ENCODE measurements at places on chromosomes 12 and 14. TPM values are rescaled to one million over a fixed set of nuclear protein-coding genes. Genes with fewer than 3 reads are reported as not detected.

The GYS2 gene
- not detected for total RNA-seq

DNA sequence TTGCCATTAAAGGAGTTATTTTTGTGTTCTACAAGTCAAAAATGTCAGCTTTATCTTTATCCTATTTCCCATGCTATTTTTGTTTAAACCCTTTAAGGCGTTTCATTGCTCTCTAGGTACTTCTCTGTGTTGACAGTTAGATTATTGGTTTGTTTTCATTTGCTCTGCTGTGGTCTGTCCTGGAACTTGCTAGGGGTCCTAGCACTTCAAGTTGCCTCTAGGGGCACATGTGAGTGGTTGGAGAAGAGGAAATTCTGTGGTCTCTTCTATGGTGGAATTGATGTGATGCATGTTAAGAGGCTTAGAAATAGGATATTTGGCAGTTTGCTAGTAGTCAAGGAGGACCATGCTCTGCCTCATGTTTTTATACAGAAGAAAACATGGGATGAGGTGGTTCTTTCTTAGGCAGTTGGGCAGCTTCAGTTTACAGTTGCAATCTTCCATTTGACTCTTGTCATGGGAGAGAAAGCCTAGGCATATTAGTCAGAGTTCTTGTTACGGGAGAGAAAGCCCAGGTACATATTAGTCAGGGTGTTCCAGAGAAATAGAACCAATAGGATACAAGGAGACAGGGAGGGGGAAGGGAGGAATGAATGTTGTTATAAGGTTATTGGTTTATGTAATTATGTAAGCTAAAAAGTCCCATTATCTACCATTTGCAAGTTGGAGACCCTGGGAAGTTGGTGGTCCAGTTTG lies 14.4 kb downstream of the TTLL5 start:
- no peaks in the 10 kb centered on the region for H3K36me3 ChIP-seq
- no peaks in the 10 kb centered on the region for H3K4me1 ChIP-seq
- no peak for DNase-seq

DNA sequence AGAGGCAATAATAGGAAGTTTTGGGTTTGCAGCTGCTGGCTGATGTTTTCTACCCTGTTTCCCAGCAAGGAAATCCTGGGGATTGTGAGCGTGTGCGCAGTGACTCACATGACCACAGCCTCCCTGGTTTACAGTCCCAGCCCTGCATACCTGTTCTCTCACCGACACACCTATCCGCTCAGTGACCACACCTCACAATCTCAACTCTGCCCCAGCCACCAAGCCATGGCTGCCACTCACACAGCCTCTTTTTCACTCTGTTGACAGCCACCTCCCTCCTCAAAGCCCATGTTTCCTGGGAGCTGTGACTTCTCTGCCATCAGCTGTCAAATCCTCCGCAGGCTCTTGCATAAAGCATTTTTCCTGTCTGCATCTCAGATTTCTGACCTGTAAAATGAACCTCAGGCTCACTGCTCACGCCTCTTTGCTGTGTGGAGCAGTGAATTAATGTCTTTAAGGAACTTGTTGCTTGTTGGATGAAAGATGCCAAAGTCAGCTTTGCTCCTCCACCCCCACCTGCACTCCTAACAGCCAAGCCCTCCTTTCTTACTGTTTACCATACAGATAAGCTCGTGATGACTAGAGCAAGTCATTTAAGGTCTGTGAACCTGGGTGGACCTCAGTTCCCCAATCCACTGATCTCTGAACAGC lies 43.5 kb downstream of the B4GALNT3 start:
- no peaks in the 10 kb centered on the region for H3K36me3 ChIP-seq
- H3K4me1 ChIP-seq: no peaks in the 10 kb centered on the region
- H3K27me3 ChIP-seq: no peaks in the 10 kb centered on the region
- DNase-seq: no peak

- DNase-seq: peak; percentile 20
- H3K4me1 ChIP-seq: peaks cover 70% of the 10 kb centered on the region
- peak overlapping the region; percentile 74 for H3K27ac ChIP-seq
- peak overlapping the region; percentile 14 for H3K4me3 ChIP-seq
- H3K36me3 ChIP-seq: no peaks in the 10 kb centered on the region
- no peaks in the 10 kb centered on the region for H3K27me3 ChIP-seq
Measured at GRCh38 chr14:68283378-68284123, 464.0 kb downstream of the RAD51B start.

The KRT86 gene
- not detected for total RNA-seq

The PPM1H gene
- not detected for total RNA-seq

The GPX2 gene
- not detected for total RNA-seq

The AGAP2 gene
- total RNA-seq: 66.7 TPM

The TAS2R7 gene
- total RNA-seq: not detected

The RTN1 gene
- 1.3 TPM for total RNA-seq

DNA sequence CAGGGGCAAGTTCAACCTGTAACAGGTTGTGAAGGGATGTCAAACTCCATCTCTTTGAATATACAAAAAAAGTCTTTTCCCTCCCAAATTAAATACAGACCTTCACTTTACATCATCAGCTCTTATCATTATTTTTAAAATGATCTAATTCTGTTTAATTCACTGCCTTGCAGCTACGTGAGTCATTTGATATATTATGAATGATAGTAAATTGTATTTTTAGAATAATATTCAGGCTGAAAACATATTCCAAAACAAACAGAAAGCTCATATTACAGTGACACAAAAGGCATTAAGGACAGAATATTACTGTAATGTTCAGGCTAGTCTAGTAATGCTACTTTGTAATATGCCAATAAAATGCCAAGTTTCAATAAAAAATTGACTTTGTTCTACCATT lies 53.3 kb downstream of the BCAT1 start:
- no peaks in the 10 kb centered on the region for H3K4me1 ChIP-seq
- no peaks in the 10 kb centered on the region for H3K27me3 ChIP-seq
- H3K4me3 ChIP-seq: no peak overlapping the region
- no peak overlapping the region for H3K27ac ChIP-seq
- DNase-seq: no peak

GRCh38 chr12:46470975-46471374 lies 98.4 kb upstream of the SLC38A2 start:
- no peak for DNase-seq
- no peaks in the 10 kb centered on the region for H3K36me3 ChIP-seq
- H3K4me3 ChIP-seq: no peak overlapping the region
- H3K27ac ChIP-seq: no peak overlapping the region
- no peaks in the 10 kb centered on the region for H3K4me1 ChIP-seq

The ACOT2 gene
- total RNA-seq: 9.8 TPM

GRCh38 chr12:51661199-51661598 lies 70.2 kb downstream of the SCN8A start:
- no peaks in the 10 kb centered on the region for H3K36me3 ChIP-seq
- H3K4me1 ChIP-seq: no peaks in the 10 kb centered on the region
- H3K27me3 ChIP-seq: no peaks in the 10 kb centered on the region

DNA sequence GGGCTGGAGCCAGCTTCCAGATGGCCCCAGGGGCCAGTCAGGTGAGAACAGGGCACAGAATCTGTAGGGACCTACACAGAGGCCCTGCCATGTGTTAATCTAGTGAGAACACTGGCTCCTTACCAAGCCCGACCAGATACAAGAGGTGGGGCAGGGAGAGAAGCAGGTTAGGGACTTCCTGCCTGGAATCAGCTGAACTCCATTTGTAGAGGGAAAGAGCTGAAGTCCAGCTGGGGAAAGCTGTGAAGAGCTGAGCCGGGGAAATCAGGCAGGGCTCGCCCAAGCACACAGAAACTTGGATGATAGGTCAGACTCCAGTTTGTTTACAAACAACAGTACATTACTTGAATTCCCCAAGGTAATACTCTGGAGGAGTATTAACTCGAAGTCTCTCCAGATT lies 46.7 kb downstream of the PTGER2 start:
- no peaks in the 10 kb centered on the region for H3K4me1 ChIP-seq
- no peak overlapping the region for H3K27ac ChIP-seq

The EID3 gene
- 7.4 TPM for total RNA-seq

The PUS1 gene
- total RNA-seq: 50.9 TPM

DNA sequence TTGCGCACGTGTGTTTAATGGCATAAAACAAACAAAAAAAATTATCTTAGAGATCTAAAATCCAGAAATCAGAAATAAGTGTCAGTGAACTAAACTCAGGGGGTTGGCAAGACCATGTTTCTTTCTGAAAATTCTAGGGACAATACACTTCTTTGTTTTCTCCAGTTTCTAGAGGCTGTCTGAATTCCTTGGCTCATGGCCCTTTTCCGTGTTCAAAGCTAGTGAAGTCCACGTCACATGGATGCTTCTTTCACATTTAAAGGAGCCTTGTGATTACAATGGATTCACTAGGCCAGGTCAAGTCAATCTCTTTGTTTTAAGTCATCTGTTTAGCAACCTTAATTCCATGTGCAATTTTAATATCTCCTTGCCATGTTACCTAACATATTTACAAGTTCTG lies 22.4 kb downstream of the SLCO1B3 start:
- H3K27me3 ChIP-seq: no peaks in the 10 kb centered on the region
- H3K27ac ChIP-seq: no peak overlapping the region
- no peaks in the 10 kb centered on the region for H3K4me1 ChIP-seq
- DNase-seq: no peak
- H3K4me3 ChIP-seq: no peak overlapping the region
- H3K36me3 ChIP-seq: no peaks in the 10 kb centered on the region

GRCh38 chr12:21502164-21502496 lies 541 bp downstream of the GOLT1B start:
- no peaks in the 10 kb centered on the region for H3K36me3 ChIP-seq
- peaks cover 25% of the 10 kb centered on the region for H3K4me1 ChIP-seq
- H3K27ac ChIP-seq: peak overlapping the region; percentile 87
- no peaks in the 10 kb centered on the region for H3K27me3 ChIP-seq
- DNase-seq: peak; percentile 38

DNA sequence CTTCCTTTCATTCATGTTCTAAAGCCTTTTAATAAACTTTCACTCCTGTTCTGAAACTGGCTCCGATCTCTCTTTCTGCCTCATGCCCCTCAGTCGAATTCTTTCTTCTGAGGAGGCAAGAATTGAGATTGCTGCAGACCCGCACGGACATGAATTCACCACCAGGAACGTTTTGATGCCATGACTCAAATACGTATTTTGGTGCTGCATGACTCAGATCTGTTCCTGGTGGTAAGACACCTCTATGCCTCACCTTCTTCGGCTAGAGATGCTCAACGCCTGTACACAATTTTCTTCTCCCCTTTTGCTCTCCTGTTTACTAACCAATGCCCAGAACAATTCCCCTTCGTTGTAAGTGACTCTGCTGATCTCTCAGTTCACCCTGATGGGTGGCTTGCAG lies 52.0 kb upstream of the RIMBP2 start:
- DNase-seq: no peak
- no peak overlapping the region for H3K27ac ChIP-seq
- no peak overlapping the region for H3K4me3 ChIP-seq
- H3K4me1 ChIP-seq: no peaks in the 10 kb centered on the region
- no peaks in the 10 kb centered on the region for H3K36me3 ChIP-seq

The IL22 gene
- total RNA-seq: not detected

GRCh38 chr12:57048423-57049118 lies 1.4 kb downstream of the MYO1A start:
- no peak overlapping the region for H3K4me3 ChIP-seq
- no peaks in the 10 kb centered on the region for H3K36me3 ChIP-seq
- peaks cover 20% of the 10 kb centered on the region for H3K4me1 ChIP-seq
- H3K27me3 ChIP-seq: no peaks in the 10 kb centered on the region
- DNase-seq: no peak

The GPR84 gene
- total RNA-seq: not detected

The CLEC2A gene
- not detected for total RNA-seq

- H3K27ac ChIP-seq: no peak overlapping the region
- no peak for DNase-seq
- no peaks in the 10 kb centered on the region for H3K27me3 ChIP-seq
- H3K4me3 ChIP-seq: no peak overlapping the region
Measured at GRCh38 chr14:101247842-101248725, 313.2 kb upstream of the DIO3 start.

DNA sequence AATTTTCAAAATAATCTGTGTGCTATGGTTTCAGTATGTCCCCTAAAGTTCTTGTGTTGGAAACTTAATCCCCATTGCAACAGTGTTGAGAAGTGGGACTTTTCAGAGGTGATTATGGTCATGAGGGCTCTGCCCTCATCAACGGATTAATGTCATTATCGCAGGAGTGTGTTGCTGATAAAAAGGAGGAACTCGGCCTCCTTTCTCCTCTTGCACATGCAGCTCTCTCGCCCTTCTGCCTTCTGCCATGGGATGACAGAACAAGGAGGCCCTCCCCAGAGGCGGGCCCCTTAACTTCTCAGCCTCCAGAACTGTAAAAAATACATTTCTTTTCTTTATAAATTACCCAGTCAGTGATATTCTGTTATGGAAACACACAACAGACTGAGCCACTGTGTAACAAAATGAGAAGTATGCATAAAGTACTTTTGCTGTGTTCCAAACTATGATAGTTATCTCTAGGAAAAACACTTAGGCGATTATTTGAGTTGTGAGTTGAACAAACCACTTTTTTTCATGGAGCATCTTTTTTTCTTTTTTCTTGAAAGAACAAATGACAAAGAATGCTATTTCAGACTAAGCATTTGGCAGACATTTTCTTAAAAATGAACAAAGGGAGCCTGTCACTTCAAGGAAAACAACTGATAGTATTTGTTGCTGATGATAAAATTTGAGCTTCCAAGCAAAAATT lies 134.8 kb upstream of the FUT8 start:
- DNase-seq: no peak
- no peaks in the 10 kb centered on the region for H3K27me3 ChIP-seq
- H3K4me1 ChIP-seq: peaks cover 12% of the 10 kb centered on the region
- no peak overlapping the region for H3K27ac ChIP-seq

DNA sequence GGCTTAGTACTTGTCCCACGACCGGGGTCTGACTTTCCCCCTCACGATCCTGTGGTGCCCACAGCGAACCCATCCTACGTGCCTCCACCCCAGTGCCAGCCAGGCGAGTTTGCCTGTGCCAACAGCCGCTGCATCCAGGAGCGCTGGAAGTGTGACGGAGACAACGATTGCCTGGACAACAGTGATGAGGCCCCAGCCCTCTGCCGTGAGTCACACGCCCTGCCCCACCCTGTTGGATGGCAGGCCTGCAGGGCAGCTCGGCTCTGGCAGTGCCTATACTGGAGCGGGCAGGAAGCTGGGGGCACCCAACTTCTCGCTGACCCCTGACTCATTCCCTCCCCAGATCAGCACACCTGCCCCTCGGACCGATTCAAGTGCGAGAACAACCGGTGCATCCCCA lies 18.3 kb upstream of the LRP1-AS start:
- no peaks in the 10 kb centered on the region for H3K36me3 ChIP-seq
- H3K4me1 ChIP-seq: no peaks in the 10 kb centered on the region
- H3K27ac ChIP-seq: no peak overlapping the region
- no peak overlapping the region for H3K4me3 ChIP-seq

DNA sequence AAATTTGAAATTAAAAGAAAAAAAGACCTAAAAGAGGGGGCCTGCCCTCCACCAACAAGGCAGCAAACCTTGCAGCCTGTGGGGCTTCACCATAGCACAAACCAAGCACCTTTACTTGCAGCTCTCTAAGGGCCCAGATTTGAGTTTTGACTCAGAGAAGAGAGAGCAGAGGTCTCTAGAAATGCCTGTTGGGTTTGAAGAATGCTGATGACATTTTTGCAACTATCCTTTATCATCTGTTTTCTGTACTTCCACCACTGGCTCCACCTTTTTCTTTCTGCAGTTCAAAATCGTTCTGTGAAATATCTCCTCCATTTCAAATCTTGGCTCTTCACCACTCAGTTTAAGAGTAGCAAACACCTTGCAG lies 83.8 kb upstream of the HMGA2 start:
- H3K36me3 ChIP-seq: no peaks in the 10 kb centered on the region
- no peak for DNase-seq
- no peak overlapping the region for H3K27ac ChIP-seq

All from naive thymus-derived CD4-positive, alpha-beta T cell (primary cell).